ENCODE measurements at places on chromosomes 3 and 15.

DNA sequence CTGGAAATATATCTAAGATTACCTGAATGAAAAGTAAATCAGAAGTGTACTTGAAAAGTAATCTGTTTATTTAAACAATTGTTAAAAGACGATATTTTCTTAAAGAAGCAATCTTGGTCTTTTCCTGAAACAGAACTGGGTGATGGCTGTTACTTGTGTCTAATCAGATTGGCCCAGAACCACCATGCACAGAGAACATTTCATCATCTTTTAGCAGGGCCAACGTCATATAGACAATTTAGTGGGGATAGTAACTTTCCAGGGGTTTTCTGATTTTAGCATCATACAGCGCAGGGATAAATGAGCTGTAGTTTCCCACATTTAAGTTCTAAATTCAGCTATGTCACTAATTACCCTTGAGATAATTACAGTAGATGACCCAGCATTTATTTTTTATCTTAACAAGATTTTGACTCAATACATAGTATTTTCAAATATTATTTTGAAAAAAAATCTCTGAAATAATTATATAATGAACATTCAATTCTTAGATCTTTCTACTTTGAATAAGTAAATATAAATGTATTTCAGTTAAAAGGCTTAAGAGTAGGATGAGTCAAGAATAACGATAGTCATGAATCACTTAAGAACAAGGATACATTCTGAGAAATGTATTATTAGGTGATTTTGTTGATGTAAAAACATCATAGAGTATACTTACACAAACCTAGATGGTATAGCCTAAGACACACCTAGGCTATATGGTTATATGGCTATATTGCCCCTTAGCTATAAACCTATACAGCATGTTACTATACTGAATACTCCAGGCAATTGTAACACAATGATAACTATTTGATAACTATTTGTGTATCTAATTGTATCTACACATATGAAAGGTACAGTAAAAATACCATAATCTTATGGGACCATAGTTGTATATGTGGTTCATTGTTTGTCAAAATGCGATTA is 103.8 kb upstream of the MME start:
- no peak for DNase-seq

DNA sequence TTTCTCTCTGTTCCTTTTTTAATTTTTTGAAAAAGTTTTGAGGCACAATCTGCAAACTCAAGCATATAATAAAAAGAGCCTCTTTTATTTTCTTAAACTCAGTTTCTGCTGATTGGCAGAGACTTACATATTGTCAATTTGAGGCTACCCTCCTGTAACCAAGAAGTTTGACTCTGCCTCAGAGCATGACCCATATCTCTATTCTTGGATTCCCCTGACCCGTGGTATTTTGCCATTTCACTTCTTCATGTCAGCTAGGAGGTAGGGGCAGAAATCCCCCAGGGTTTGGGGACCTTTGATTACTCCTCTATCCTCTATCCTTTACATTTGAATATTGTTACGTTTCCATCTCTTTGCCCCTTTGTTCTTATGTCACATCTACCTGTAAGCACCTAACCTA is 479.1 kb upstream of the ALCAM start:
- no peak for DNase-seq

DNA sequence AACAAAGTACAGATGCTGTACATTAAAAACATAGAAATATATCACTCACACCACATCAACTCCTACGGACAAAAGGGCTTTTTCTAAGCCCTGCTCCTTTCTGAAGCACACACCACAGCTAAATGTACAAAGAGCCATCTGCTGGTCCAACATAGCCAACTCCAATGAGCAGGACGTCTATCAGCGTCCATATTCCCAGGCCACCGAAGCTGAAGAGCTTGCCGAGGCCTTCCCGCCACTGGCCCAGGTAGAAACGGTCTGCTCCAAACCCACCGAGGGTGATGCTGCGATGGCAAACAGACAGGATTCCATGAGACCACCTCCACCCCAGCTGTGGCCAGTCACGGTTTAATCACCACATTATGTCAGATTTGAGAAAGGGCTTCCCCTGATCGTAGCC is 9.8 kb downstream of the TM2D3 start:
- DNase-seq: no peak

DNA sequence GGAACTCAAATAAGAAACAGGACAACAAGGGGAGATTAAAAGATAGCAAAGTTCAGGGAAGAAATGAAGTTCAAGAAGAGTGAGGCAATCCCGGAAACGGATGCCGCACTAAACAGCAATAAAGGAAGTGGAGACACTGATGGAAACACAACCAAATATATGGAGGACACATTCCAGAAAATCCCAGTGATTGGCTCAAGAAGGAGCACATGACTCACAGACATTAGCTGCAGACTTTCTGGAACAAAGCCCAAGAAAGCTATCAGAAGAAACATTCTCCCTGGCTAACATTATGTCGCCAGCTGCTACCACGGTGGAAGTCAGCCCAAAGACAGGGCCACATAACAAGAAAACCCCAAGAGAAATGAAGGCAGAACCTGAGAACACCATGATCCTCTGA is 18.1 kb upstream of the VGLL4 start:
- no peak for DNase-seq

DNA sequence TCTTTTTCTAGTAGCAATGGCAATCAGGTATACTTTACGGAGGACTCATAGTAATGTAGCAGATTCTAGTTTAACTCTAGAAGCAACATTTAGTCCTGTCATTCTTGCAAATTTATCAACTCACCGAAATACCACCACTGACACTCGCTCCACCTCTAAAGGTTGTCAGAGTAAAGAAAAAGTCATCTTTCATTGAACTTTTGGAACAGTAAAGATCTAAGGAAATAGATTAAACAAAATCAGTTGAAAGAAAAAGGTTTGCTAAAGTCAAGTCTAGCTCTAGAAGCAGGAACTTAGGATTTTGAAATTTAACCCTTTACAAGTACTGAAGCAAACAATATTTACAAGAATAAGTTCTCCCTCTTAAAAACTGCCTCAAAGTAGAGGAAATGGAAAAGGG is 8.7 kb downstream of the ATP8B4 start:
- DNase-seq: no peak

DNA sequence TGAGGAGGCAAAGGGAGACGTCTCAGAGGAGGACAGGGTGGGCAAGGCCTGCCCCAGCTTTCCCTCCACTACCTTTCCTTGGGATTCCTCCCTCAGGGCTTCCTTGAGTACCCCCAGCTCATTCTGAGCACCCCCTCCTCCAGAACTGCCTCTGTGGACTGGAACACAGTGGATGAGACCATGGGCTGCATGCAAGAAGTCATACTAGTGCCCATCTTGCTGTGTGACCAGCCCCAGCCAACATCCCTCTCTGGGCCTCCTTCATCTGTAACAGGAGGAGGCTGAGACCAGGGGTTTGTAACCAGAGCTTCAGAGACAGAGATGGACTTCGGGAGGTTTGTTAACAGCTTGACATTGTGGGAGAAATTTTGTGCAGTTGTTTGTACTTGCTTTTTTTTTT is 25.6 kb downstream of the FEM1B start:
- no peak for DNase-seq

DNA sequence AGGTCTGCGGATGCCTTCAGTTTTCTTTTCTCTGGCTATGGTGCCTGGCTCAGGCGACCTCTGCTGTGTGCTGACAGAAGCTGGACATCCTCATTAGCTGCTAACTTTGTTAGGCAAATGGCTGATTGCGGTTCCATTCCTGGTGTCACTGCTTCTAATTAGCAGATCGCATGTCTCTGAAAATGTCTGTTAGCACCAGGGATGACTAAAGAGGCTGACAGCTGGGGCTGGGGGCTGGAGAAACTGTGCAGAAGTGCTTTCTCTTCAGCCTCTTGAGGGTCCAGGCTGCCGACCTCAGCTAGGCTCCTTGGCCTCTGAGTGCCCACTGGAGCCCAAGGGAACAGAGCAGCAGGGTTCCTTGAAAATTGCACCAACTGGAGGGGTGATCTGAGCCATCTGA is 39.3 kb downstream of the CHCHD6 start:
- no peak for DNase-seq

DNA sequence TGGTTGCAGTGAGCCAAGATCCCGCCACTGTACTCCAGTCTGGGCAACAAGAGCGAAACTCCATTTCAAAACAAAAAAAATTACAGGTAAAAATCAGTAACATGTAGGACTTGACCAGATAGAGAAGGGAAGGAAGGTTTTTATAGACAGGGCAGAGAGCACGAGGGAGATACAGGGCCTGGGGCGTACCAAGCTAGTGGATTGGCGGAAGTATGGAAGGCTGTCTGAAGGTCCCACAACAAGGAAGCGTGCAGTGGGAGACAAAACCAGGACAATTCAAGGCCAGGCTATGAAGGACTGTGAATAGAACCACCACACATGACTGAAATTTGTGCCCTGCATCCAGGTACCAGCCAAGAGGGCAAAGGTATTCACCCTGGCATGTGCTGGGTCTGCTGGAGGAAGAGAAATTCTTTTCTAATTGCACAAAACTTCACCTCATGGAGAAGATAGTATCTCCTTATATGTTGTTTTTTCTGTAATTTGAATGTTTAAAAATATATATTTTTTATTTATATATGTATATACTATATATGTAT is 33.0 kb upstream of the BCL2A1 start:
- no peak for DNase-seq

- DNase-seq: no peak
These were observed 72.6 kb upstream of the DPH6 start for GRCh38 chr15:35618260-35619188.

- DNase-seq: no peak
These were observed 16.1 kb downstream of the FILIP1L start for GRCh38 chr3:100097919-100098783.

GRCh38 chr3:173238091-173238490 is 97.1 kb upstream of the SPATA16 start:
- DNase-seq: no peak

DNA sequence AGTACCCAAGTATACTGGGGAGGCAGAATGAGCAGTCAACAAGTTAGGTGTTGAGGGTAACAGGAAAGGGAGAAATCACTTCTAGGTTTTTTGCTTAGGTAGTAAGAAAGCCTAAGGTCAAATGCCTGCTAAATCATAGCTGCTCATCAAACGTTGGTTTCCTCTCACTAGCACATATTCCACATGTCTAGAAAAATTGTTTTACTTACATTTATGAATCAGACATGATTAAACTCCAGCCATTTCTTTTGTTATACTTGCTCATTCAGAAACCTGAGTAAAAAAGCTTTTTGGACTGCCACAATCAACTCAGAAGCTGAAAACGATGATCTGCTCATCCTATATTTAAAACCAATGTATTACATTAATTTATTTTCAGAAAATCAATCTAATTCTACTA is 40.2 kb downstream of the SLC9A9 start:
- no peak for DNase-seq

DNA sequence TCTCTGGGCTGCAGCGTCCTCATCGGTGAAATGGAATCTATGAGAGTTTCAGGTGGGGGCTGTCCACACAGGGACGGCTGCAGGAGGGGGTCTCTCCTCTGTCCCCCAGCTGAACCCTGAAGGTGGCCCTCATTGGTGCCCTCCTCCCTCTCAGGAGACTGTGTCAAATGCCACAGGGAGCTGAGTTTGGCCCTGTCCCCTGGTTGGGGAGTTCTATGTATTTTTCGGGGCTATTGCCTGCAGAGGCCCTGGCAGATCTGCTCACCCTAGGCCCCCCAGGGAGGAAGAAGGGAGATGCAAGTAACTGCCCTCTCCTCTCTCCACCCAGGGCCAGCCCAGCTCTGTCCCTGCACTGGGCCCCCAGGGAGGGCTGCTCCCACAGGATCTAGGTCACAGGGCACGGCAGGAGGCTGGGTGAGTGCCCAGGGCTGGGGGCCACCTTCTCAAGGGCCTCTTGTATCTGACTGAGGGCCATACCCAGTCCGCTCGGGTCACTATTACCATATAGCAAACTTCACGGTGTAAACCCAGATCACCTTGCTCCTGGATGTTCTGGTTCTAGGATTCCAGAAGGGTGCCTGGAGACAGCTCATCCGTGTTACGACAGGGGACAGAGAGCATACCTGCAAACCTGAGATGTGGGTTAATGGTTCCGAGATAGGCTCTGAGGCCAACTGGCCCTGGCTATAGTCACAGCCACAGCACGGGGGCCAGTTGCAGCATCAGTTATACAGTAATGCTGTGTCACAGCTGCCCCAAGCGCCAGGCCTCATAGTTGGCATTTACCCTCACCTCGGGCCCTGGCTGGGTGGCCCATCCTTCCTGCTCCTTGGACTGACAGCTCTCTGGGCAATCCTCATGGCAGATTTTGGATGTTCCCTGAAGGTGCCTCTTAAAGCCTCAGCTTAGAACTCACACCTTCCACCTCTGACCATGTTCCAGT is 102.4 kb upstream of the PRR23E start:
- DNase-seq: no peak

GRCh38 chr3:51671734-51672475 is 853 bp downstream of the TEX264 start:
- DNase-seq: no peak

GRCh38 chr3:126931806-126932187 is 51.1 kb upstream of the PLXNA1 start:
- no peak for DNase-seq

DNA sequence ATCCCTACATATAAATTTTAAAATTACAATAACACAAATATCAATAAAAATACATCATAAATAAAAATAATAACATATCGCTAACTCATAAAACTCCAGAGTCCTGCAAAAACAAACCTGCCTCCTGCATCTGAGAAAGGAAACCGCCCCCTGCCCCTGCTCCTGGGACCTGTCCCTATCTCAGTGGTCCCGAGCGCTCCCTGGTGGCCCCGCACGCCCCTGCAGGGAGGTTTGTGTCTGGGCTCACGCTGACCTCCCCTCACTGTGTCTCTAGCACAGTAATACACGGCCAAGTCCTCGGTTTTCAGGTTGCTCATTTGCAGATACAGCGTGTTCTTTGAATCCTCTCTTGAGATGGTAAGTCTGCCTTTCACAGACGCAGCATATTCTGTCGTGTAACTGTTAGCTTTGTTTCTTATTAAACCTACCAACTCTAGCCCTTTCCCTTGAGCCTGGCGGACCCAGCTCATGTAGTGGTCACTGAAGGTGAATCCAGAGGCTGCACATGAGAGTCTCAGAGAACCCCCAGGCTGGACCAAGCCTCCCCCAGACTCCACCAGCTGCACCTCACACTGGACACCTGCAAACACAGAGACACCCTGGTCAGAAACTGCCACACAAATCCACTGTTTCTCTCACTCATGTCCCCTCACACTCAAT is 554.1 kb downstream of the GOLGA6L6 start:
- DNase-seq: no peak

GRCh38 chr3:150757364-150757763 is 5.6 kb downstream of the SIAH2 start:
- DNase-seq: no peak

DNA sequence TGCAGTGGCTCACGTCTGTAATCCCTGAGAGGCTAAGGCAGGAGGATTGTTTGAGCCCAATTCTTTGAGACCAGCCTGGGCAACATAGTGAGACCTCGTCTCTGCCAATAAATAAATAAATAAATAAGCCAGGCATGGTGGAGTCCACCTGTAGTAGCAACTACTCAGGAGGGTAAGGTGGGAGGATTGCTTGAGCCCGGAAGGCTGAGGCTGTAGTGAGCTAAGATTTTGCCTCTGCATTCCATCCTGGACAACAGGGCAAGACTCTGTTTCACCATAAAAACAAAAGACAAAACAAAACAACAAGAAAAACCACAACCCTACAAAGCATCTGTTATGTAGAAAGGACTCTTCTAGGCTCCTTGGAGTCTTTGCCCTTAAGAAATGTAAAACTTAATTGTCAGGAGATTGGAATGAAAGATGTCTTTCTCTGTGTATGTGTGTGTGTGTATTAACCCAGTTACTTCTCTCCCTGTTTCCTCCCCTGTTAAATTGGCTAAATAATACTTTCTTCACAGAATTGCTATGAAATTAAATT is 9.5 kb downstream of the NECTIN3 start:
- no peak for DNase-seq

Measured in stimulated activated CD8-positive, alpha-beta memory T cell treated with anti-CD3 and anti-CD28 coated beads, Interleukin-4, amount 100 ng/mL, for 1 hour (primary cell).